ENCODE measurements at places on chromosomes 3 and 15.

DNA sequence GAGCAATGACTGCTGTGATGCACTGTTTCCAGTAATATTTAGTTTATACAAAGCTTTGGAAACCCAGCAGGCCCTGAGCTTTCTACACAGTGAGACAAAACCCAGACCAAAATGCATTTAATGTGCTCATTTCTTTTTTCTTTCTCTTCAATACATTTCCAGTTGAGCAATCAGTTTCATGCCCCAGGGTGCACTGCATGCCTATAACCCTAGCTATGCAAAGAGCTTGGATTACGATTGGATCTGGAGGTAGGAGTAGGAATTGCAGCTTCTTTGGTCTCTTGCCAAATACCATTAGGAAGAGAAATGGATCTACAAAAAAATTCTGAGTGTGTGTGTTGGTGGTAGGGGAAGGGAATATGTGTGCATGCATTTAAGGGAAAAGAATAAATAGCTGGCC lies 1001.4 kb downstream of the SQOR start:
- DNase-seq: no peak

DNA sequence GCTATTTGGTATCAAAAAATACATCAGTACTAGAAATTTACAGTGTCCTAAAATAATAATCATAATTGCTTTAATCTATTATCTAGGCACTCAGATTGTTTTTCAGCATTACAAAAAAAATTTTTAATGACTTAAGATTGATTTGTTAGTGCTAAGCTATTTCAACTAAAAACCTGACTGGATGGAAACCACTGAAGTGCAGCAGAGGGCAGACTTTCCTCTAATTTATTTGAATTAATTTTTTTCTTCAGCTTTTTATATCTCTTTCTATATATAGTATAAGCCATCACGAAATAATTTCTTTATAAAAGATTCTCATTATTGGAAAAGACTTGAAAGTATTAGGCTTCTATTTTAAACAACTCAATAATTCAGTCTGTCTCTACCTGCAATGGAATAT lies 131.4 kb downstream of the IQCH start:
- no peak for DNase-seq

DNA sequence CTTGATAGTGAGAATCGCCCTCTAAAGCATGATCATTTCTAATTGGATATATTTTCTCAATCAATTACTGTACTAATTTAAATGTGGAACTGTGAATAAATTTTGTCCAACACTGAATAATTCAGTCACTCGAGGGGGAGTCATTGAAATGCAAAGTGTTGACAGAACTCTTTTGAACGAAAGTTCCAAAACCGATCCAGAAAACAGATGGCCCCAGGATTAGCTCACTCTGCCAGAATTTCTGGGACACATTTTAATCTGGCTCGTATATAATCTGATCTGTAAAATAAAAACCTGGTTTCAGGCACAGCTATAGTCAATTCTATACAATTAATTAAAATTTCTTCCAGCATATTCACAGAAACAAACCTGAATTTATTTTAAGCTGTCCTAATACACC lies 580.4 kb downstream of the ROBO1 start:
- DNase-seq: no peak

- DNase-seq: peak; percentile 23
Observed at GRCh38 chr3:189049458-189050236, 122.1 kb upstream of the TPRG1 start.

DNA sequence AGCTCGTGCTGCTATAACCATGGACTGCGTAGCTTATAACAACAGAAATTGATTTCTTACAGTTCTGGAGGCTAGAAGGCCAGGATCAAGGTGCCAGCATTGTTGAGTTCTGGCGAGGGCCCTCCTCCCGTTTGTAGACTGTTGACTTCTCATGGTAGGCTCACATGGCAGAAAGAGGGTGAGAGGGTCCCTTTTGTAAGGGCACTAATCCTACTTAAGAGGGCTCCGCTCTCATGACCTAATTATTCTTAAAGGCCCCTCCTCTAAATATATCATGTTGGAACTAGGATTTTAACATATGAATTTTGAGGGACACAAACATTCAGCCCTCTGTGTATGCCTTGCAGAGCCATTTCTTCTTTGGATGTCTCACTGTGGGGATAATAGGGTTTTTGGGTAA lies 28.8 kb upstream of the PYDC2 start:
- DNase-seq: no peak

DNA sequence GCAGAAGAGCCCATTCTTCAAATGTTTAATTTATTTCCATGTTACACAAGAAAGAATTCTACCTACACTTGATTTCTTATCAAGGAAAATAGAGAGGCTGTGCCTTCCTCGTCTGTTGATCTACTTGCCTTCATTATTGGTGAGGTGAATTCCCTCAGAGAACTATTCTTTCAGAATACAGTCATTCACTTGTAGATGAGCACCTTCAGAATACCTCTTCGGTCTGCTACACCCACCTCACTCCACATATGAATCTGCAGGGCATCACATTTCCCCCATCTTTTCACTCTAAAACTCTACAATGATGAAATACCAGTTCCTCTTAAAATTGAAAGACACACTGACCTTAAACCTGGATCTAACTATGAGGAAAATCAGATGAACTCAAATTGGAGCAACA lies 43.0 kb downstream of the TAFA4 start:
- DNase-seq: no peak

DNA sequence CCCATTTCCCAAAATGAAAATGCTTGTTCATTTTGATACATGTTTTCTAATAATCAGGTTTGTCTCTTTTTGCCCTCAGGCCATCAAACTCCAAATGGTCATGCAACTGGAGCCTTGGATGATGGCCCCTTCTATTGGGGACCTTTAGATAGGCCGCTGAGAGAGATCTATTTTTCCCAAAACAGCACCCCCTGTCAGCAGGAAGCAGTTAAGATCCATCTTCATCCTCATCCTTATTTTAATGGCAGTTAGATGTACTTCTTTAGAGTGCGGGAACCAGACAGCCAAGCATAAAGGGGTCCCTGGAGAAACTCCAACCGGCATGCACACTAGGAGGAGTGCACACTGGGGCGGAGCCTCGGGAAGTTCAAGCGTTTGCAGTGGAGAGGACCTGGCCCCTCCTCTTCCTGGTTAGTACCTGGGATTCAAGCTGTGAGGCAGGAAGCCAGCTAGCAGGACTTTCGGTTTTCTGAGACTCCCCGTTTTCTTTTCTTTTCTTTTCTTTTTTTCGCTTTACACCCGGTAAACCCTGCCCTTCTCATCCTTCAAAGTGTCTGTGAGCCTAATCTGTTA lies 31.9 kb upstream of the STRIT1 start:
- DNase-seq: no peak

- peak; percentile 10 for DNase-seq
Observed at GRCh38 chr3:103056542-103056941, 621.7 kb downstream of the ZPLD1 start.

DNA sequence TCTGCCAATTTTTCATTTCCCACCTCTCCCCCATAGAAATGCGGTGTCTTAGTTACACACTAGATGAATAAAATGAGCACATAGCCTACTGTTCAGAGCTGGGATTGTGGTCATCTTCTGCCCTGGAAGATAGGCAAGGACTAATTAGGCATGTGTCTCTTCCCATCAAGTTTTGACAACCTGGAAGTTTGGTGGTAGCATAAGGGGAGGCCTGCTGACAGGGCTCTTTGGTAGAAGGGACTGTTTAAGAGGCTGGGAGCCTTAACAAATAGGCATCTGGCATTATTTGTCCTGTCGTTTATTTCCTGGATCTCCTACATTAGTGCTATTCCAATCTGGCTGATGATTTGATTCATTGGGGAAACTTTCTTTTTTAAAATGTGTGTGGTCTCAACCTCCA lies 512.3 kb downstream of the ZNF385D start:
- DNase-seq: no peak

DNA sequence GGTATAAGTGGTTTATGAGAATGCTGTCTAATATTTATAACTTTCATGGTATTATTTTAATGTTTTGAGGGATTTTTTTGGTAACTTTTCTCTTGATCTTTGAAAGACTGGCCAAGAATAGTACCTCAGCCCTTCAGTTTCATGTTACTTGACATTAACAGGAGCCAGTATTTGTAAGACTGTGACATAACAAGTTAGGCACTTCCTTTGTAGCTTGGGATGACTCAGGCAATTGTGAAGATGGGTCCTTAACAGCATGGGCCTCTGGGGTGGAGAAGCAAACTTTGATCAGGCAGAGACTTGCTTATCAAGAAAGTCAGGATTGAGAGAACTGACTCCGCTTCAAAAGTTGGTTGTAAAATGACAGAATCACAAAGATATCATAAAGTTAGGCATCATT lies 9.5 kb downstream of the LRRC49 start:
- DNase-seq: peak; percentile 88

DNA sequence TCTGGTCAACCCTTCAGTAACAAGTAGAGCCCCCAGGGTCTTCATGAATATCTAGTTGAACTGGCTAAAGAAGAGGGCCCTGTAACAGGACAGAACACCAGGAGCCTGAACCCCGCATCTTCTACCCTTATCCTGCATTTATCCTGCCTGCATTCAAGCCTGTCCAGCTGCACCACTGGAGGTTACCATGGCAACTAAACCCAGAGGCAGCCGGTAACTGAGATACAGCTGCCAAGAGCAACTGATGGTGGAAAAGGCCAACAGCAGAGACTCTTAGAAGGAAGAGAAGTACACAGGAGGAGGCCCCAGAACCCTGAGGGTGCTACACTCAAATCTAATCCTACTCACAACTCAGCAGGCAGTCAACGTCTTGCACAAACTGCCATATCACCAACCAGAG lies 3.7 kb upstream of the PRKAR2A start:
- DNase-seq: peak; percentile 8

- no peak for DNase-seq
Observed at GRCh38 chr15:57604507-57604906, 12.8 kb downstream of the MYZAP start.

GRCh38 chr15:83653288-83653638 lies 660 bp upstream of the ADAMTSL3 start:
- no peak for DNase-seq

DNA sequence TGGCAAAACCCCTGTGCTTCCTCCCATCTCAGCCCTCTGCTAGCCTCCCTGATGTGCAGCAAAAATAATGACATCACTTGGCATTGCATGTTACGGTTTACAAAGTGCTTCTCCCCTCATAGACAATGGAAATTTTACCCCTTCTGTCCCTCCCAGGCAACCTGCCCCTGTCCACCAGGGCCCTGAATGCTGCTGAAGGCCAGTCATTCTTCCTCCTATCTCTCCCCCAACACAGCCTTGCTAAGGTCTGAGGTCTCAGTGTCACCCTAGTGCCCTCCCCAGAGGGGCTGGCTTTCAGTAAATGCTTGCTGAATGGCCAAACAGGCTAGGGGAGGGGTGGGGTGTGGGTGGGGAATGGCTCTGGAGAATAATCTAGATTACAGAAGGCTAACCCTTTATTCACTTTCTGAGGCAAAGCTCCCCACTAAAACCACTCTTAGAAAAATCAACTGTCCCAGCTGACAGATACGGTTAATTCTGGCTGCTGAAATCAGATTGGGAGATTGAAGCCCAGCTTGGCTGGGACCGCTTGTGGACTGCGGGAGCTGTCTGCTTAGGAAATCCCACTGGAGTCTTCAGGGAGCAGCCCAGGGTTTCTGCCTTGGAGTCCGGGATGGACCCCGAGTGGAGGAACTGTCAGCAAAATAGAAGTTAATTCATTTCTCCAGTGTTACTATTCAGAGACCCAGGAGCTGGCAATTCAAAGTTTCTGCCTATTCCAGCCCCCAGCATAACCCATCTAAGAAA lies 22.9 kb downstream of the ANP32A start:
- no peak for DNase-seq

DNA sequence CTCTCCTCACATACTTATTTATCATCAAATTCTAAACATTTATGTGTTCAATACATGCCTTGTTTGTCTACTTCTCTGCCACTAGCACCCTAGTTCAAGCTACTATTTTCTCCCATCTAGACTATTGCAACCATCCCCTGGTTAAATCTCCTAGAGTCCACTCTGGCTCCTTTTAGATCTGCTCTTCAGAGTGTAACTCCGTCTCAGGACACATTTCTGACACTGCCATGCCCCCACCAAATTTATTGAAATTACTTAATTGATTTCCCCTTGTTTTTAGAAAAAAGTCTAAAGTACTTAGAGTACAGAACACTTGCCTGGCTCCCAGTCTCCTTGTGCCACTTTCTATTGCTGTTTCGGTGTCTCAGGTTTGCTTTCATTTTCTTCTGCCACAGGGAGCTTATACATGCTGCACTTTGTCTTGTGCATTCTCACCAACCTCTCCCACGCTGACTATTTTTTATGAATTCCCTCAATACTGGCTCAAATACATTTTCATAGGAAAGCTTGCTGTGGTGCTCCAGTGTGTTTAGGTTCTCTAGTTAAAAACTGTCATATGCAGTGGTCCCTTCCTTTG lies 792.3 kb downstream of the DIPK2A start:
- peak; percentile 2 for DNase-seq

- no peak for DNase-seq
Observed at GRCh38 chr3:175573226-175573625, 714.1 kb downstream of the NAALADL2 start.

DNA sequence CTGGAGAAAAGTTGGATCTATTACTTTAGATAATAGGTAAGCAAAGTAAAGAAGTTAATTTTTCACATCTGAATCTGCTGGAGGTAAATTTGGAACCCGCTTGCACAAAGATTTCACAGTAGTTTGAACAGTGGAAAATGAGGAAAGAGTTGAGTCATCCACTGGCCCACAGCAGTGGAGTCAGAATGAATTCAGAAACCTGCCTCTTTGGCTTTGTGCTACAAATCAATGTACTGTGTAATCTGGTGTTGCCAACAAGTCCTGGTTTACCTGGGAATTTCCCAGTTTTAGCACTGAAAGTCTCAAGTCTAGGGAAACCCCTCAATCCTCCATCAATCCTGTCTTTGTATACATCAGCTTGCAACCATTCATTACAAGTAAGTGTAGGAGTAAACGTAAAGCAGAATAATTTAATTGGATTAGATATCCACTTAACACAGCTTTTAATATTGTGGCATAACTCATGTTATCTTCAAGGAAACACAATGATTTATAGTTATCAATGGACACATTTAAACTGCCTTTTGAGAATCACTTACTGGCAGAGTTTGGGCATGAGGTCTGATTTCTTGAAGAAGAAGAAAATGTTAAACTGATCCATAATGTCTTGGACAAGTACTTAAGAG lies 100.6 kb downstream of the DCLK3 start:
- no peak for DNase-seq

DNA sequence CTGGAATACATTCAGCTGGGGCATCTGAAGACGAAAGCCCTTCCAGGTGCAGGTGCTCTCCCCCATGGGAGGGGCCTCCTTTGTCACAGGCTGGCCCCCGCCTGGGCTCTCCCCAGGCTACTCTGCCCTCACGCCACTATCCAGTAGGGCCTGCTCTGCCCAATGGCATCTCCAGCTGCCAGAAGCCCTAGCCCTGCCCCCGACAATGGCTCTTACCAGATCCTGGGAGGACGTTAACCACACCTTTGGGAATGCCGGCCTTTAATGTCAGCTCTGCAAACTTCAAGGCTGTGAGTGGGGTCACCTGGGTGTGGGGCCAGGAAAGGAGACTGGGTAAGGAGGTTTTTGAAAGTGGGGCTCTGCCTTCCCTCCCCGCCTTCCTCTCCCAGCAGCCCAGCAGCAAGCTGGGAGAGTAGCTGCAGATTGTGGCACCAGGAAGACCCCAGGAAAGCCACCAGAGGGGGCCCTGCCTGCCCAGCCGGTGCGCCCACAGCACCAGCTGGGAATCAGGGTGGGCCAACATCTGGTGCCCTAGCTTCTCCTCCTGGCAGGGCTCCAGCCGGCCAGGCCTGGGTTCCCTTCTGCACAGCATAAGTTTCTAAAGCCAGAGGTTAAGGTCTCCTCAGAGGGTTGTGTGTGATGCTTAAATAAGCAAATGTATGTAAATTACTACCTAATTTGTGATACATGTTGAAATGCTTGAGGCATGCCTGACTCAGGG lies 40.4 kb upstream of the SLC41A3 start:
- no peak for DNase-seq

Measured in ELR (cell line).